ENCODE measurements at places on chromosomes 3 and 15.
A peak's percentile ranks its signal among the peaks of the same experiment; 100 is the strongest.

DNA sequence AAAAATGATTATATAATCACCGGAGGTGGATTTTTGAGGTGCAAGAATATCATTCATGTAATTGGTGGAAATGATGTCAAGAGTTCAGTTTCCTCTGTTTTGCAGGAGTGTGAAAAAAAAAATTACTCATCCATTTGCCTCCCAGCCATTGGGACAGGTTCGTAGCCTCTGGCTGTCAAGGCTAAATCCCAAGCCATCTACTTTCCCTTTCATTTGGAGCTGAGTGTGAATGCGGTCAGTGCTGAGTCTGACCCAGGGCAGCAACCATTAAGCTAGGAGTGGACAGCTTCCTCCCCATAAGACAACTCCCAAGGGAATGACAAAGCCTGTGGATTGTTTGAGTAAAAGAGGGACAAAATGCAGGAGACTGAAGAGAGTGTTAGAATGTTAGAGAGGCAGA, 33.6 kb downstream of the PARP14 start:
- DNase-seq, result no peak

GRCh38 chr15:83549623-83550022, 102.5 kb downstream of the SH3GL3 start:
- DNase-seq, result no peak

DNA sequence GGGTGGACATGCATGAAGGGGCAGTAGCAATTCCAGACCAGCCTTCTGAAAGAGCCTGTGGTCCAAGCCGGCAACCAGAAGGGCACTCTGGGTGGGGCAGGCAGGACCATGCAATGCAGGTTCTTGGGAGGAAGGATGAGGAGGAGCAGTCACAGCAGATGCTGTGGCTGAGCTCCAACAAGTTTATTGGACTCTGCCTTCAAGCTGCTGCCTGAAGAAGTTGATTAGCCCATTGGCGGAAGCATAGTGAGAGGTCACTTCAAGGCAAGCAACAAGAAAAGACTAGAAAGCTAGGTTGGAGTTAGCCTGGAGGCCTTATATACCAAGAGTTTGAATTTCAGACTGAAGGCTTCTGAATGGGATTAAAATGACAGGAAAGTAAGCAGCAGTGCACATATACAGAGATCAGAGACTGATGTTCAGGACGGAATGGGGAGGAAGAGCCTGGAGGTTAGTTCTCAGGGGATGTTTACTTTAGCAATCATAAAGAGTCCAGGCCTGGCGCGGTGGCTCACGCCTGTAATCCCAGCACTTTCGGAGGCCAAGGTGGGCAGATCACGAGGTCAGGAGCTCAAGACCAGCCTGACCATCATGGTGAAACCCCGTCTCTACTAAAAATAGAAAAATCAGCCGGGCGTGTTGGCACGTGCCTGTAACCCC, 39.9 kb downstream of the SFMBT1 start:
- DNase-seq, result no peak

DNA sequence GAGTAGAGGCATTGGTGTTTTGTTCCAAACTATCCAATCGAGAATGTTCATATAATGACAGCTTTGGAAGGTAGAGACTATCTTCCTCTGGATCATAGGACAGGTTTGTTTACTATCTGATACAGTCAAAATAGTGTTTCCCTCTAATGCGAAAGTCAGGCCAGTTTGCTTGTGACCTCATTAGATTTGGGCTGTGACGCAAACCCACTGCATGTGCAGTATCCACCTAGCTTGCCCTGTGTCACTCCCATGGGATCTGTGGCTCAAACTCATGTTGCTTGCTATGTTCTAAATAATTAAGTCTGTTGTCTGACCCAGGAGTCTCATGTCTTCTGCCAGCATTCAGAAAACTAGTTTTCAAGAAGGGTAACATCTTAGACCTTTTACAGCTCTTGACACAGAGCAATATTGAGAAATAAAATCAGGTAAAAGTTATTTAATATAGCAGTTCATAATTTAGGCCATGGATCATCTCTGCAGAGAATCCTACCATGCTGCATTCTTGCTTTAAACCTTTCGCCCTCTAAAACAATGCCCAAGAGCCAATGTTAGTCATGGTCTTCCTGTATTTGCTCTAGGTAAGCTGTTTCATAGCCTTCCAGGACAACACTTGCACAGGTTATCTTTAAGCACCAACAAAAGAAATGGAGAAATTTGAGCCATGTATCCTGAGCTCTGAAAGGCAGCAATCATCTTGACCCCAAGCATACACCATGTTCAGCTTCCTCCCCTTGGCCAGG, 26.4 kb downstream of the NIT2 start:
- DNase-seq, result no peak

GRCh38 chr3:13405614-13406013, 14.5 kb downstream of the NUP210 start:
- no peak for DNase-seq

- no peak for DNase-seq
Measured at GRCh38 chr3:89506462-89507103, 399.2 kb downstream of the EPHA3 start.

DNA sequence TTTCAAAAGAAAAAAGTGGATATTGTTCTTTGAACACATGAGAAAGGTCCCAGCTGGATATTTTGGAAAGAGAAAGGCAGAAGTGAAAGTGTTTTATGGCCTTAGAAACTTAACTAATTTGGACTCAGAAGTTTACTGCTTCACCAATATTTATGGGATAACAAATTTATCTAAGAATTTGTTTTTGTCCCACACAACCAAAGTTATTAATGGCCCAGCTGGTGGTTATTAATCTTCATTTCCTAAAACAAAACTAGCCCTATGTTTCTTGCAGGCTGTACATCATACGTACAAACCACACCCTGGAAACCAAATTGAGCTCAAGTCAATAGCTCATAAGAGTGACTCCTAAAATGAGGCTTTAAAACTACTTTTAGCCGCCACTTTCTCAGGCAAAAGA, 372.9 kb upstream of the LMCD1 start:
- no peak for DNase-seq

DNA sequence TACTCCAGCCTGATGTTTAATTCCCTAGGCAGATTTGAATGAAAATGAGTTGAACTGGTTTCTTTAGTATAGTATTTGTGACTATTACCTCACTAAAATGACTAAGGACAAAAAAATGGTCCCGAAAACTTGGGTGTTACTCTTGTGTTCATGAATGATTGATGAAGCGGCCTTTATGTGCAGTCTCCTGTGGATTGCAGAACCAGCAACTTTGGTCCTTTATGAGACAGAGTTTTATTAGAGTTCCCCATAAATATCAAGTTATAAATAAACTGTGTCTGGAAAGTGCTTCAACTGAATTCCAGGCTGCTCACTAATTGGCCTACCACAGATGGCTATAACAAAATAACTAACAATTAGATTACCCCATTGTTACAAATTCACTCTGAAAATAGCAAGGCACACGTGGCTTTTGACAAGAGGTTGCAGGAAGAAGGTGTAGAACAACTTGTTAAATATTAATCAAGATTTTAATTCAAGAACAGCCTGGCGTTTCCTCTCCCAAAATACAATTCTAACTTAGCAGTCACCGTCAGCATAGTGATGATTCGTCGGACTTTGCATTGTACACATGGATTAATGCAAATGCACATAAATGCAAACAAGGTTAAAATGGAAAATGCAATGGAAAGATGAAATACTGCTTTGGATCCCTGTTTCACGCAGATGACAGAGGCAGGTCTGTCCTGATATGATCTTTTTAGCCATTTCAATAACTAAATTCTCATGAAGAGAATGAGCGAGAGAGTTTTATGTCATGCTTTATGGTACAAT, 567.3 kb upstream of the ZNF717 start:
- no peak for DNase-seq

DNA sequence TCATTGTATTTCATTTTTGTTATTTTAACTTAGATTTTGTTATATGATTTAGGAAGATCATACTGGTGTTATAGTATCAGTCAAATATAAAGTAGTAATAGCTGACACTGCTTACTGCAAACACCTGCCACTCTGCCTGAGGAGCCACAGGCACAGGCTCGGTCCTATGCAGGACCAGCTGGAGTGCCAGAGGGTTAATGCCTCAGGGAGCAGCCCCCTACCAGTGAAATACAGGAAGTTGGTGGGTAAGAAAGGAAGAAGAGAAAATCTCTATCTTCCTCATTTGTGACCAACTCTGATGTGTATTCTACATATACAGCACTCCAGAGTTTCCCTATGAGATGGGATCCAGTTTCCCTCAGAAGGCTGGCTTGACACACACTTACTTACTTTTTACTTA, 593.3 kb downstream of the UNC13C start:
- no peak for DNase-seq

- DNase-seq, result no peak
Measured at GRCh38 chr3:177946936-177947335, 589.3 kb upstream of the KCNMB2 start.

DNA sequence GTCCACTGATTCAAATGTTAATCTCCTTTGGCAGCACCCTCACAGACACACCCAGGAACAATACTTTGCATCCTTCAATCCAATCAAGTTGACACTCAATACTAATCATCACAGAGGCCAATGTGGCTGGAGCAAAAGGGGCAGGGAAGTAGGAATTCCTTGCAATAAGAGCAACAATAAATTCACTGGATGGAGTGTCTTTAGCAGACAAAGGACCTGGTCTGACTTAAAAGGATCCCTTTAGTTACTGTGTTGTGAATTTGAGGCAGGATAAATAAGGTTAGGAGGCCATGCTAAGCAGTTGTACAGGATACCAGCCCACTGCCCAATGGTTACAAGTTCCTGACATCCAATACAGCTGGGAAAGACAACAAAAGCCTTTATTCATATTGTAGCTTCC, 12.3 kb upstream of the GFM1 start:
- no peak for DNase-seq

- DNase-seq, result no peak
Measured at GRCh38 chr15:80801891-80802680, 22.9 kb downstream of the CEMIP start.

DNA sequence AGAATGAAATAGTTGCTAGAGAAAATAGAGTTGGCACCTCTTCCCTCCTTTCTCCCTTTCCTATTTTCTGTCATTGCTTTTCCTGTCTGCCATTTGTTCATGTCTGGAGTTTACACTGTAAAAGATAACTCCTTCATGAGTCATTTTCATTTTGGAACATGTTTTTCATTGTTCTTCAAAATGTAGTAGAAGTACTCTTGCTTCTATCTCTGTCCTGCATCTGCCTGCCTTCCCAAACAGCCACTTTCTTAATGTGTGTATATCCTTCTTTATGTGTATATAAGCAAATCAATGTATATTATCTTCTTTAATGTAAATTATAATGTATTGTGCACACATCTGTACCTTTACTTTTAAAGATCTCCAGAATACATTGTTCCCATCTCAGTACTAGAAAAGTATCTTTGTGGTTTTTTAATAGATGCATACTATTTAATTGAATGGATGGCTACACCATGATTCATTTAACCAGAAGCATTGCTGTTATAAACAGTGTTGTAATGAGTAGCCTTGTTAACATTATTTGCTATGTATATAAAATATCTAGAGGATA, 41.1 kb downstream of the TSC22D2 start:
- no peak for DNase-seq

GRCh38 chr3:171307046-171307585, 153.1 kb downstream of the TNIK start:
- no peak for DNase-seq

DNA sequence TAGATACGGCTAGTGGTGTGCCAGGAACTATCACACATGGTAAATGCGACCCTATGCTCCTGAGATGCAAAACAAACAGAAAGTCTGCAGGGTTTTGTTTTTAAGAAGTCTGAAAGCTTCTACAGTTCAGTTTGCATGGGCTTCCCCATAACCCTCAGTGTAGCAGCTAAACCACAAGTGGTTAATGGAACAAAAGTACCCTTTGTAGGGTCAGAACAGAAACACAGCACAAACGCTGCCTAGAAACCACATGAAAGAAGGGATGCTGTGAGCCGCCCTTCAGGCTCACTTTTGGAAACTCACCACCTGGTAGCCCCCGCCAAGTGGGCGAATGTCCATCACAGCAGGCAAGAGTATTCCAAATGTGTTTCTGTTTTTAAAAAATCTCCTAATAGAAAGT, 46.2 kb downstream of the CTDSPL start:
- DNase-seq, result no peak

- no peak for DNase-seq
Measured at GRCh38 chr15:92417716-92418115, 24.0 kb downstream of the ST8SIA2 start.

- peak; percentile 63 for DNase-seq
Measured at GRCh38 chr3:158727206-158728060, 4.8 kb downstream of the RARRES1 start.
